Activated CD4-positive, CD25-positive, alpha-beta regulatory T cell treated with anti-CD3 and anti-CD28 coated beads, Interleukin-2, amount 50 U/mL, for 24 hours (primary cell): ENCODE measurements at places on chromosomes 5 and 9.
A peak's percentile ranks its signal among the peaks of the same experiment; 100 is the strongest.

DNA sequence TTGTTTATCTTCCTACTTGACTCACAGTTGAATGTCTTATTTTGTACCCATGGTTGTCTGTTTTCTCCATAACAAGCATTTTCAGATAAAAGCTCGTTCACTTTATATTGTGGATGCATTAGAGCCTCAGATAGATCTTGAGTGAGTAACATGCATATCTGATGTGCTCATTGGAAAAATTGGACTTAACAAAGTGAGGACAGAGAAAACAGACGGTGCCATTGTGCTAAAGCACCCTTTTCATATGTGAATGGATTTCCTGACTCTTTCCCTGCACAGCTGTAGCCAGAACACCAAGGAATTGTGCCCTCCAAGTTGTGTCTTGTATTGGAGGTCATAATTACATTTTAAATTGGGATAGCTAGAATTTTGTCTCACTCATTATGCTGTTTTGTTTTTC is 325.8 kb upstream of the MEF2C start:
- ATAC-seq: no peak

DNA sequence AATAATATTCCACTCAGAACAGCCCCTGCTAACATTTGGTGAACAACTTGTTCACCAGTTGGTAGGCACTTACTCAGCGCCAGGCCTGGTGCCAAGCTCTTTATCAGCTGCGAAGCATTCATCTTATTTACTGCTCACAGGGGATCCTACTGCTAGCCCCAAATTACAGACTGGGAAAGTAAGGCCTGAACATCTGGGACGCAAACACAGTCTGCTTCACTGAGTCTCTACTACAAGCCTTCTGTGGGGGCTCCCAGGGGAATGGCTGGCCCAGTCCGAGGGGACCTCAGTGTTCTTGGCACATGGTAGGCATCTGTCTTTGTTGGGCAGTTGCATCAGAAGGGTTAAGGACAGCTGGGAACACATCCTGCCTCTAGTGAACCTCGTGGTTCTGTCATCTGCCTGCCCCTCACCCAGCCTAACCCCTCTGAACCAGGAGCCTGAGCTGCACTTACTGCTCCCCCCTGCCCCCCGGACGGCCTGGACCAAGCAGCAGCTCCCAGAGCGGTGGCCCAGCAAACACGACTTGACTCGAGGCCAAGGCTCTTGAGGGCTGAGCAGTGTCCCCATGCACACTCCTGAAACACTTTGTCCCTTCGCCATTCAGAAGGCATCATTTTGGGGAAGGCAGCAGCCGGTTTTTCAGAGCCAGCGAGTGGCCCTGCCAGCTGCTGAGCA is at the start of gene PHYHD1:
TSS of gene PHYHD1 (plus strand) at position 602 of the 678 bp plus-strand sequence. CDS start 1,342 bp downstream, outside the sequence.
- ATAC-seq: no peak

- ATAC-seq: no peak
Observed at GRCh38 chr5:78497573-78498533, 137.4 kb downstream of the SCAMP1 start.

DNA sequence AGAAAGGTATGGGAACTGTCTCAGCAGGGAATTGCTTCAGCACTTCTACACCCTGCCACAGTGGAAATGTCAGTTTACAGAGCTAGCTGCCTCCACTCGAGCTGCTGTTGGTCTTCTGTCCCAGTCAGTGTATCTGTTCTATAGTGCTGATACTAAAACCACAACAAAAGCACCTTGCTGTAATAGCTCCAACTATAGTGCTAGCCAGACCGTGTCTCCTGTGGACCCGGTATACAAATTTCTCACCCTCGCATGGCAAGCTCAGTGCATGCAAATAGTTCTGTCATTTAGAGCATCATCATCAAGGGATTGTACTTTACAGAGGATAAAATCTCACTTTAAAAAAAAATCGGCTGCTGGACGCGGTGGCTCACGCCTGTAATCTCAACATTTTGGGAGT is 51.5 kb upstream of the IQGAP2 start:
- ATAC-seq: peak; percentile 36

DNA sequence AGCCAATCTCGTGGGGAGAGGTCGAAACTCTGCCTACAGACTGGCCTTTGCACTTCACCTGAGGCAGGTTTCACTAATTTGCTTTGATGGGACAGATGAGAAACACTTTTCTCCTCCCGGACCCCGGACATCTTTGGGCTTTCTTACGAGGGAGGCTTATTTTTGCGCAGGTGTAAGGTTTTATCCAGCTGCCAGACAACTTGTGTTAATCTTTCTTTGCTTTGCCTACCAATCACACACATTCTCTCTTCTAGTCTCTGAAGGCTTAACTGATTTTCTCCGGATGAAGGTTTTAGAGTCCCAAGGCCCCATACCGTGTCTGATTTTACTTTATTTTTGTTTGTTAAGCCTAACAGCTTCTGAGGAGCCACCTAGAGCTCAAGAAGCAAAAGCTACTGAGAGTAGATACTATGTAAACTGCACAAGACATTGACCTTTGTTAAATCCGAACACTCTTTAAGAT is 436 bp upstream of the EMB start:
- ATAC-seq: no peak

DNA sequence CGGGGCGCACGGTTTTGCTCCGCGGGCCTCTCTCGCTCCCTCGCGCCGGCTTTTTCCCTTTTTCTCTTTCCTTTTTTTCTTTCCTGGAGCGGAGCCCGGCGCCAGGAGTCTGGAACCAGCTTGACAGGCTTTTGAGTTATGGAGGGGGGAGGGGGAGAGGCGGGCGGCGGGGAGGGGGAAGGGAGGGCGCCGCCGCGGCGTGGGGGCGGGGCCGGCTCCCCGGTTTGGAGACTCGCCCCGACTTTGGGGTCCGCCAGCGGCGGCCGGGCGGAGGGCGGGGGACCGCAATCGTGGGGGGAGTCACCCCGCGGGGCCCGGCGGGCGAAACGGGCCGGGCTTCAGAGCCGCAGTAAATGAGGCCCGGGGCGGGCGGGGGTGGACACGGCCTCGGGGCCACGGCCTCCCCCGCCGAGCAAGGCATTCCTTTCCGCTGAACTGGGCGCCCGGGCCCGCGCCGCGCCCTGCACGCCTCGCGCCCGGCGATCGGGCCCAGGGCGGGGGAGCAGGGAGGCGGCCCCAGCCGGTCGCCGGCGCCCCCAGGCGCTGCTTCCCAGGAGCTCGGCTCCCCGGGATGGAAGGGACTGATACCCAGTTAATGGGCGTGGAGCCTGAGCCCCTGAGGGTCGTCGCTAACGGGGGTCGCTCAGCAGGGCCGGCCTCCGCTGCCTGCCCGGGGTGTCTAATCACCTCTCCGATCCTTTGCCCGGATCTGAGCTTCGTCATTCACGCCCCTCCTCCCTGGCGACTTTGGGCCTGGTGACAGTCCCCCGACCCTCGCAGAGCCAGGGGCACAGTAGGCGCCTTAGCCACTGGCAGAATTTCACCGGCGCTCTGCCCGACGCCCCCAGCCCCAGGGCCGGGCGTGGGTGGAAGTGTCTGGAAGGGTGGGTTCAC is 138.1 kb downstream of the C9orf50 start:
- ATAC-seq: peak; percentile 36

DNA sequence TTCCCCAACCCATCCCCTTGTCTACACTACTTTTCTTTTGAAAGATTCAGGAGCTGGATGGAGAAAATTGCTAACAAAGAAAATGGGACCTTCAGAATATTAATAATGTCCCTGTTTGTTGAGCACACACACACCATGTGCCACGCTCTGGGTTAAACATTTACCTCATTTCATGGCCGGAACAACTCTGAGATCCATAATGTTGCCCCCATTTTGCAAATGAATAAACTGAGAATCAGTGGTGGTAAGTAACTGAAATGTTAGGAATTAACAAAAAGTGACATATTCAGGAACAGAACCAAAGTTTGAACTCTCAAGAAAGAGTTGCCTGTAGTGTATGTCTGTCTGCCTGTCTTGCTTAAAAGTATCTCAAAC is 51.4 kb upstream of the SMAD5 start:
- no peak for ATAC-seq

DNA sequence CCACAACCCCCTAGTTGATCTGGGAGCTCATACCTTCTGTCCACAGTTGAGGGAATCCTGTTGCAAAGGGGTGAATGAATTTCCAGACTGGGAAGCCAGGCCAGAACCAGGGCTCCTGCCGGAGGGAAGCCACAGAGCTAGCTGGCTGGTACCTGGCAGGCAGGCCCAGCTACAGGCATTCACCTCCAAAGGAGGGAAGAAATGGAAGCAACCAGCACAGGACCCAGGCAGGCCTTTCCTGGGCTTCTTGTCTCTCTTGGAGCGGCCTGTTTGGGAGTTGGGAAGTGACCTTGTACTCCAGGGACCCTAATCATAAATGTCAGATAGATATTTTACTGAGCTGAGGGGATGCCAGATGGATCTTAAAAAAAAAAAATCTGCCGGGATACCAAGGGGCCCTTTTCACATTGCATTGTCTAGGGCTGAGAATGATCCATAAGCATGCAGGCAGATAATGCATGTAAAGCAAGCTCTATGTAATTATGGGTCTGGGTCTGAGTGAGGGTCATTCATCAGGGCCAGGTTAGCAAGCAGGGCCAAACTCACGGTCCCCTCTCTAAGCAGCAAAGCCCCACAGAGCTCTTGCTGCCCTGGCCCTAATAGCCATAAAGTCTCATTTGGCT is 8.4 kb downstream of the NR2F1 start:
- no peak for ATAC-seq

DNA sequence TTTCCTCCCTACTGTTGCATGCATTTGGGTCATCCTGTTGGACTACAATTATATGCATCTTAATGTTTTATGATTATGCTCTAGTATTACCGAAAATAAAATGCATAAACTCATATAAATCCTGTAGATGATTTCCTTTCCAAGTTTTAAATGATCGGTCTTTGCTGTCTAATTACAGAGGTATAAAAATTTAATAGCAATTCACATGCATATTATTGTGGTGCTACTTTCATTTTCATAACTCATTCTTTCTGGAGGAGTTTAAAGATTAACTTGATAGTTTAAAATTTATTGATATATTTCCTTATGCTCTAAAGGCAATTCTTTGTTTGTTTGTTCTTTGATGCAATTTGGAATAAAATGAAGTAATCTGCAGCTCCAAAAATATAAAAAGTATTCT is 1475.1 kb downstream of the MAT2B start:
- no peak for ATAC-seq

GRCh38 chr5:64682608-64683007 is 7.7 kb upstream of the SHISAL2B start:
- ATAC-seq: no peak

DNA sequence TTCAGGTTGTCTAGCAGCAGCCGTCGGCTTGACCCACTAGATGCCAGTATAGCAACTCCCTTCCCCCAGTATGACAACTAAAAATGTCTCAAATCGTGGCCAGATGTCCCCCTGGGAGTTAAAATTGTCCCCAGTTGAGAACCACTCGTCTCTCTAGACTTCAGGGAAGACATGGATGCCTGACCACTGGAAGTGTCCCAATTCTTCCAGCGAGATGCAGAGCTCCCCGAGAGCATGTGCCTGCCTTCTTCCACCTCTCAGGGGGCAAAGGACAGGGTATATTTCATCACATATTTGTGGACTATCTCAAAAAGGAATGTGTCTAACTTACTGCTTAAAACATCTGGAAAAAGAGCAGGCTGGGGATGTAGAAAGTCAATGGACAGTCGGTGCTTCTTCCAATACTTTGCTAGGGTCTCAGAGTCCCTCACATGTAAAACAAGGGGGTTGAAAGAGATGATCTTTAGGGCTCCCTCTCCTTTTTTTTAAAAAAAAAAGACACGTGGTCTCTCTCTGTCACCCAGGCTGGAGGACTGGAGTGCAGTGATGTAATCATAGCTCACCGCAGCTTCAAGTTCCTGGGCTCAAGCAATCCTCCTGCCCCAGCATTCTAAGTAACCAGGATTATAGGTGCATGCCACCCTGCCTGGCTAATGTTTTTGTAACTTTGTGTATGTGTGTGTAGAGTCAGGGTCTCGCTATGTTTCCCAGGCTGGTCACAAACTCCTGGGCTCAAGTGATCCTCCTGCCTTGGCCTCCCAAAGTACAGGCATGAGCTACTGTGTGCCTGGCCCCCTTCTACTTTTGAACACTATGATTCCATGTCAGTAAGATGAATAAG is 190.6 kb downstream of the DAB2IP start:
- ATAC-seq: no peak

DNA sequence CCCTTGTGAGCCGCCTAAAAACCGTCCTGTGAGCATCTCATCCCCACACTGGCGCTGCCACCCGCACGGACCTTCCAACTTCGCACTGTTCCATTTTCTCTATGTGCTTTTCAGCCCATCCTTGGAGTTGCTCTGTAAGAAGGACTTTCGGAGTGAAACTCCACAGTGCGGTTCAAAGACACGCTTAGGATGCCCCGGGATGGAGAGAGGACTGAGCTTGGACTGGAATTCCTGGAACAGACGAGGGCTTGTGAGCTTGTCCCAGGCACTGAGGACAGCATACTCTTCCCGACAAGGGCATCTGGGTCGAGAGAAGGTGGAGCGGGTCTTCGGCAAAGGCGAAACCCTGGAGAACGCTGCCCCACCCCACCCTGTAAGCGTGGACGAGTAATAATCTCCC is 187.8 kb downstream of the MEF2C start:
- no peak for ATAC-seq

- no peak for ATAC-seq
Observed at GRCh38 chr5:7844901-7845300, 6.0 kb downstream of the CFAP90 start.

DNA sequence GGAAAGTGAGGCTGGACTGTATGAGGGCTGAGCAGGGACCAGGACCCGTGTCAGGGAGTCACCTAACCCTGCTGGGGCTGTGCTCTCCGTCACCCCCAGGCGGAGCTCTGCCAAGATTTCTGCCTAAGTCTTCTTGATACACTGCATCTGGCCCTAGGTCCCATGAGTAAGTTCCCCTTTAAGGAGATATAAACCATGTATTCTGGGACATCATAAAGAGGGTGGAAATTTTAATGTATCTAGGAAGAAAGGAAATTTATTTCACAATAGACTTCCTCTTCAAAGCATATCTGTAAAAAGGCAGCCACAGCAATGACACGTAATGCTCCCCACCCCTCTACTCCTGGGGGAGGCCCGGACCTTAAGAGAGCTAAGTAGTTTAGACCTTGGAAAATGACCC is 183.4 kb downstream of the FBXL7 start:
- no peak for ATAC-seq

GRCh38 chr5:156991714-156992113 is 28.7 kb upstream of the TIMD4 start:
- no peak for ATAC-seq

DNA sequence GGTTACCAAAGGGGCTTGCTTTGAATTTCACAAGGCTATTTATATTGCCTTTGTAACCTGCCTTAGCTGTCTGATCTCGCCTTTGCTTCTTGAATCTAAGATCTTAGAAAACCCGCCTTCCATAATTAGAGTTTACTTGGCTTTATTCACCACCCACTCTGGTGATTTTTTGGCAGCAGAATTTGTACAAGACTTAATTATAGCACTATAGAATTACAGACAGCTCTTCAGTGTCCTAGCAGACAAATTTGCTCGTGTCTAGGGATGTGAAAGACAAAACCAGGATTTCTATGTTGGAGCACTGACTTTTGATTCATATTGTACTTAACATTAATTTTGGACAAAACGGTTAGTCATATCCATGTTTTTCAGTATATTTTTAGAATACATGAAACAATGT is 306.6 kb downstream of the ADGRV1 start:
- no peak for ATAC-seq

- no peak for ATAC-seq
Observed at GRCh38 chr5:76986825-76987526, 34.1 kb downstream of the CRHBP start.

GRCh38 chr5:127950707-127951391 is 132.7 kb upstream of the SLC12A2 start:
- no peak for ATAC-seq
